IMR-90 (cell line): ENCODE measurements at places on chromosomes 5 and 9. TPM values are rescaled to one million over a fixed set of nuclear protein-coding genes. Genes with fewer than 3 reads are reported as not detected.

DNA sequence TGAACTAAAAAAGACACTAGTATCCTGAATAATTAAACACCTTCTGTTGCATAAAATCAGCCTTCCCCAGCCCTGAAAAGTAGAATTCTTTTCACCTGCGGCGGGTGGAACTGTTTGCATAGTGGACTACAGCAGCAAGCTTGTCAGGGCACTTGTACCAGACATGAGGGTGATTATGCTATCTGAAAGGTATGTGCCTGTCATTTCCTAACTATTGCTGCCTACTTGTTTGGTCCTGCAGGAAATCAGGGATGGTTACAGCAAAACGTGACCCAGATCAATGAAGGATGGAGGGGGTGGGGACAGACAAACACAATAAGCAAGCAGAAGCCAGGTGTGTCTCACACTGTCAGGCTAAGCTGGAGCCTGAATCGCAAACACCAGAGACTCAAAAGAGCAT lies 385.6 kb downstream of the MLLT3 start:
- no peak for DNase-seq

DNA sequence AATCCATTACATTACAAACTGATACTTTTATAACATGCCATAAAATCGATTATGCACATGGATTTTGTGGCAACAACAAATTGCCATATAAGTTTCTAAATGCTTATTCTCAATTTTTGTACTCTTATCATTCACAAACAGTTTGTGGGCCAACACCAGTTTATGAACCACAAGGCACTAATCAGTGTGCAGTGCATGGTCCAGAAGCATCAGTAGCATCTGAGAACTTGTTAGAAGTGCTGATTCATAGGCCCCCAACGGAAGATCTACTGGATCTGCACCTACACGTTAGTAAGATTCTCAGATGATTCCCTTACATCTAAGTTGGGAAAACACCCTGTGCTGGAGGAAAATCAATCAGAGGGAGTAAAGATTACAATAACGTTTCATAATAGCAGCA lies 242.8 kb downstream of the TRPM3 start:
- DNase-seq, result no peak

DNA sequence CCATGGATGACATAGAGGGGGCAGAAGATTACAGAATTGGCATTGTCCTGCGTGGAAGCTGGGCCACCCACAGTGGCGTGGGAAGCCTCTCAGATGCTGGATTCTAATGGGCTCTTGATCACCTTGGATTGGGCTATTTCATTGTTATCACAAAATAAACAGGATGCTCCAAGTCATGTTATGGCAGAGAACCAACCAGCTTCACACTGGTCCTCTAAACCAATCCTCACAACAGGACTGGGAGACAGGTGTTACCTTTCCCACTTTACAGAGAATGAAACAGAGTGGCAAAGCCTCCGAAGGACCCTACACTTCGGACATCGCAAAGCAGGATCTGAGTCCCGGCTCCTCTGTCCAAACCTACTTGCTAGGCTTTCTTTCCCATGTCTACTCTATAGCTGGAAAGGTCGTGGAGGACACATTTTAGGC lies 455 bp upstream of the SMIM3 start:
- peak; percentile 51 for DNase-seq

DNA sequence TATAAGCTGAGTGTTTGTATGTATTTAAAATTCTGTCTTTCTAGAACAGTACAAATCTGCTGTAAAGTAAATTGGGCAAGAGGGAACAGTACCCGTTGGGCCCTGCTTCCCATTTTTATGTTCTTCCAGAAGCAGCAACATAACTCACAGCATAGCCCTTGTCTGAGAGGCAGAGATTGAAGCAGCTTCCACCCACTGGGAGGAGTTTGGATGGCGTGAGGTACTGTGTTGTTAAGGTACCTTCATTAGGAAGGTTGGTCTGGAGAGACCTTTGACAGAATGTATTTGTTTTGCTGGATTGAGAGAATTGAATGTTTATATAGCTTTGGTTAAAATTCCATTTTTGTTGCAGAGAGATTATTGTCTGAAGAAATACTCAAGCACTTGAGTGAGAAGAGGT lies 24.8 kb downstream of the RAI14 start:
- no peak for DNase-seq

- no peak for DNase-seq
These were observed 146.1 kb downstream of the PBX3 start for GRCh38 chr9:125893277-125893676.

The PTPRD gene
- total RNA-seq, result 0.18 and 0.28 TPM in 2 replicates

The BTNL8 gene
- not detected in 2 replicates for total RNA-seq

- peak; percentile 58 for DNase-seq
These were observed 88.4 kb downstream of the GALNT10 start for GRCh38 chr5:154278908-154279307.

DNA sequence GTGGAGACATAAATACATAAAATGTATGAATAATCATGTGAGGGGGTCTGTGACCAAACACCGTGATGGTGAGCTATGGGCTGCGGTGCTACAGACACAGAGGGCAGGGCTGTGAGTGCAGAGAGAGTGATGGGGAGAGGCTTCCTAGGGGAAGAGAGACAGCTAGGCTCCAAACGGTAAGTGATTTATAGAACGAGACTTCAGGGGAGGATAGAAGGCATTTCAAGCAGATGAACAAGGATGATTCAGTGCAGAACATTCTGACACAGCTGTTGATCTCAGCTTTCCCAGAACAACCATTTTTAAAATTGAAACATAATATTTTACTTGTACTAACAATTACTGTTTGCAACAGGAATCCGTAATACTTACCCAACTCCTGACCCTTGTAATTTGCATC lies 100.7 kb downstream of the GAS1 start:
- DNase-seq, result peak; percentile 65
